ENCODE measurements at places on chromosomes 4 and X.
A peak's percentile ranks its signal among the peaks of the same experiment; 100 is the strongest.

DNA sequence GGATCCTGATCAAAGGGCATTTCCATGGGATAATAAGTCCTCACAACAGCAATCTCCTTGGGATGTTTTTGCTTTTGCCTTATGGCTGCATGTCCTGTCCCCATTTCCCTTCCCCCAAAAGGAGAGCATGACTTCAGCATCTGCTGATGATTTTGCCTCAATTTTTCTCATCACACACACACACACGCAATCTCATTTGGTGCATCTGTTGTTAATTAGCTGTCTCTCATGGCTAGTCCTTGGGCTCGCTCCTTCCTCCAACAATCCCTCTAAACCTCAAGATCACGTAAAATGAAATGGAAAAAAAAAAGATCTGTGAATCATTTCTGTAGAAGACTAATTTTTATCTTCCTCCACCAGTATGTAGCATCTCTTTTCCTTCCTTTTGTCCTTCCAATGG is 153.6 kb downstream of the RBMX2 start:
- DNase-seq = no peak

DNA sequence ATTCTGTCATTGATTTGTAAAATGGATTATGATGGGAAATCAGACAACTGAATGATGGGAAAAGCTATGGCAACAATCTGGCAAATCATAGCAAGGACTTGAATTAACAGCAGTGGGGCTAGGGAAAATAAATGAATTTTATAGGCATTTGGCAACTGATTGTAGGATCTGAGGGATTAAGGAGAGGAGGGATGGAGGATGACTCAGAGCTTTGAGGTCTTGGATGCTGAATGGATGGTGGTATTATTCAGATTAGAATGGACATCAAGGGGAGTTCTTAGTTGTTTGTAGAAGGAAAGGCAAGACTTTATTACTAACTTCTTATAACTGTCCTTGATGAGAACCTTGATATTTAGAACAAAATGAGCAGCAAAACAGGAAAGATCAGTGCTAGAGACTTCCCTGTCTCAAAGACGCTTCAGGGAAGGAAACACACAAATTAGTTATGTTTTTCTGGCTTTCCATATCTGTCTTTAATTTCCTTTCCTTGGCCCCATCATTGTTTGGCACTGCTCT is 51.4 kb upstream of the HHIP start:
- no peak for DNase-seq

DNA sequence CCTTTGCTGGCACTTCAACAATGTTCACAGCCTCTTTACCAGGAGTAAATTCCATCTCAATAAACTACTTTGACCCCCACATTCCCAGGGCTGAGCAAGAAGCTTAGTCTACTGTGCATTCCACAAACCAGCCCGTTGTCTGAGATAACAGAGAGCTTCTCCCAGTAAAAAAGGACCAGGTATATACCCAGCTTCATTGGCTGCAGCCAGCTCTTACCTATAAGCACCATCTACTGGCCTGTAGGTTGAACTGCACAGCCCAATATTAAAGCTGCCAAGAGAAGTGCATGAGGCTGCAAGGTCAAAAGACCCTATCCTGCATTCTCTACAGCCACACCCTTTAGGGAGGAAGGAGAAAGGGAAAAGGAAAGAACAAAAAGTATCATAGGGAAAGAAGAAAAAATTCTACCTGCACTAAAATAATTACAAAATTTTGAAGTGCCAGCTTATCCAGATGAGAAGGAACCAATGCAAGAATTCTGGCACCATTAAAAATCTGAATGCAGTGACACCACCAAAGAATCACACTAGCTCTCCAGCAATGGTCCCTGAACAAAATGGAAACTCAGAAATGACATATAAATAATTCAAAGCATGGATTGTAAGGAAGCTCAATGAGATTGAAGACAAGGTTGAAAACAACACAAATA is 45.7 kb upstream of the INTU start:
- DNase-seq = peak; percentile 55

DNA sequence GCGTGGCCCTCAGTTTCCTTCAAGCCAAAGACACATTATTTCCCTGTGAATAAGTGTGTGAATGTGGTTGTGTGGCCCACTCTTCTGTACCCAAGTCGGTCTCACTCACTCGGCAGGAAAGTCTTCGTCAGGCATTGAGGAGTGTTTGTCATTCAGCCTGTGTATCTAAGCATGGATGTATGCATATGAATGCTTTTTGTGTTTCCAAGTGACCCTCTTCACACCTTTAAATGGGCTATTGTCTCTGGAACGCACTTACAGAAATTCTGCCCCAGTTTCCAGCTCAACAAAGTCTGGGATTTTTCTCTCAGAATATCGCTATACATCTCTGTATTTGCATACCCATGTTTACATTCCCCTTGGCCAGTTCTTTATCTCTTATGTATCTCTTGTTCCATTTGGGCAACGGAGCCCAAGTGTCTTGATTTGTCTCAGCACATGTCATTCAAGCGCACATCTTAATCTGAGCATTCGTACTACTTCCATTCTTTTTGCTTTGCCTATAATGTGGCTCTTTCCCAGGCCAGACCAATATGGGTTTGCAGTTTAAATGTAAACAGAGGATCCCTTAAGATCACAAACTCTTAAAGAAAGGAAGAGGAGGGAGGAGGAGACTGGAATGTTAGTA is 4.8 kb downstream of the BCOR start:
- no peak for DNase-seq

- peak; percentile 86 for DNase-seq
Measured at GRCh38 chrX:48631376-48632090, 34.2 kb downstream of the WDR13 start.

DNA sequence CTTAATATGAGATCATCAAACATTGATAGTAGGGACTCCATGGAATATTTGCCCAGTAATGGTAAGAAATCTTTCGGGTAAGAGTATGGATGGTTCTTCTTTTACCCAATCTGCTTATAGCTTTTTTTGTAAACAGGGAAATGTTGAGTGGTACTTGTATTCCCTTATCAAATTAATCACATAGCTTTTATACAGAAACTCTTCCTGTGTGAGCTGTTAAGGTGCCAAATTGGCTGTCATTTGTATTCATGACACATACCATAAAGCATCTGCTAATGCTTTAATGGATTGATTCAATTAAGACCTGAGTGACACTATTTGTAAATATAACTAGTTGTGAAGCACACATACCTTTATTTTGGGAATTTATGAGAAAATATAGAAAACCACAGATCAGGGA is 34.2 kb downstream of the KLF3 start:
- no peak for DNase-seq

DNA sequence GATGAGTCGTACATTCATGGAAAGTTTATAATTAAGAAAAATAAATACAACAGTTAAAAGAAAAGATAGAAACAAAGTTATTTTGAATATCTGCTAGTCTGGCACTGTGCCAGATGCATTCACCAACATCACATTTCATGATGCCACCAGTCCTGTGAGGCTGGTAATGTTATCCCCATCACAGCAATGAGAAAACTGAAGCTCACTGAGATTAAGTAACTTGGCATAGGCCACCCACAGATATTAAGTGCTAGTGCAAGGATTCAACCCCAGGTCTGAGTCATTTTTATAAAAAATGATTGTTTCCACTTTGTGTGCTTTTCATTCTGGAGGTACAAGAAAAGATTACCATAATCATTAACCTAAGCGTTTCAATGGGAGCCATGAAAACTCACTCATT is 65.0 kb upstream of the IL15 start:
- DNase-seq = no peak

DNA sequence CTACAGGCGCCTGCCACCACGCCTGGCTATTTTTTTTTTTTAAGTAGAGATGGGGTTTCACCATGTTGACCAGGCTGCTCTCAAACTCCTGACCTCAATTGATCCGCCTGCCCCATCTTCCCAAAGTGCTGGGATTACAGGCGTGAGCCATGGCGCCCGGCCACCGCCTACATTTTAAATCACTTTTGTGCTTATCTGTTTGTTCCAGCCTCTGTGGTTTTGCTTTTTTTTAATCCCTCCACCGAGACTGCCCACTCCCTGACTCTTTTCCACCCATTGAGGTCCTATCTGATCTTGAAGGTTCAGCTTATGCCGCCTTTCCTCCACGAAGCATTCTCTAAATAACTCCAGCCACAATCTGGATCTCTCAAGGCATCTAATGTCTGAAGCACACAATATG is 73.5 kb downstream of the CHRDL1 start:
- no peak for DNase-seq

GRCh38 chr4:113673450-113673849 is 88.1 kb downstream of the CAMK2D start:
- DNase-seq = peak; percentile 49

DNA sequence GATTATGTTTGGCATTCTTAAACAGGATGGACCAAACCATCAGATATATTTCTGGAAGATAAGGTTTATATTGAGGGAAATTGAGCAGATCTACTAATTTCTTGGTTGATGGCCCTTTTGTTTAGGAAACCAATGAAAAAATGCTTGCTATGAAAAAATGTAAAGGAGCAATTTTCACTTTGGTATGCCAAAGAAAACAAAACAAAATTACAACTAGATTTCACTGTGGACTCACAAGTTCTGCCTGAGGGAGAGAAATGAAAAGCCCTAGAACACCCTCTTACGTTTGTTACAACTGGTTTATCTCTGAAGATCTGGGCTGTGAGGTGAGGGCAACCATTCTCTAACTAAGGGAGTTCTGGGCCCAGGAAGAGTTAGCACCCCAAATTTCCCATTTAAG is 122.5 kb upstream of the IL15 start:
- no peak for DNase-seq

DNA sequence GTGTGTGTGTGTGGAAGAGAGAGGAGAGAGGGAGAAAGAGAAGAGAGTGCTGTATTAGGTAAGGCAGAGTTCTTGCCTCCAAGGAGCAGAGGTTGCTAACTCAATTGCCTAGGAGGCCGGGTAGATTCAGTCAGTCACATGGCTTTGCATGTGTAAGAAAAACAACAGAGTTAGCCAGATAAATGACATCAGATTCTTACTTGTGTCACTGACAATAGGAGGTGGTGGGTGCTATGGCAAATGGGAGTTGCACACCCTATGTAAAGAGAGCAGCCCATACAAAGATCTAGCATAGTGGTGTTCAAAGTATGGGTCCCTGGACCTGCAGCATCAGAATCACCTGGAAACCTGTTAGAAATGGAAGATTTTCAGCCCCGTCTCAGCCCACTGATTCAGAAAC is 14.4 kb upstream of the PGRMC2 start:
- DNase-seq = no peak

GRCh38 chr4:8185930-8186329 is 13.2 kb upstream of the SH3TC1 start:
- no peak for DNase-seq

DNA sequence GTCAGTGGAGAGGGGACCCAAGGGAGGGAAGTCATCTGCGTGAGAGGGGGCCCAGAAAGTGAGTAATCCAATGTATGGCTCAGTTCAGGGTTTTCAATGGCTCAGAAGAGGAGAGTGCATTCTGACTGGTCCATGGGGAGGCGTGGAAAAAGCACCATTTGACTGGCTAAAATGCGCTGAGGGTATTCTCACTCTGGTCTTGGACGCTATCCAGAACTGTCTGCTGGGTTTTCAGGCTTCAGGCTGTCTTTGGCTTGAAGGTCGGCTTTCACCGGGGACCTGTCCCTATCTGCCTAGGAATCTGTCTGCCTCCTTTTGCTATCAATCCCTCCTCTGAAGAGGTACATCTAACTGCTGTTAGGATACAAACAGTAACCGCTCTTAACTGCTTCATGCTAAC is 26.4 kb downstream of the EPGN start:
- no peak for DNase-seq

- no peak for DNase-seq
Measured at GRCh38 chr4:77843628-77844027, 19.0 kb upstream of the MRPL1 start.

- no peak for DNase-seq
Measured at GRCh38 chrX:123237271-123237670, 53.2 kb downstream of the GRIA3 start.

GRCh38 chr4:138178566-138178965 is 63.6 kb downstream of the SLC7A11 start:
- no peak for DNase-seq

DNA sequence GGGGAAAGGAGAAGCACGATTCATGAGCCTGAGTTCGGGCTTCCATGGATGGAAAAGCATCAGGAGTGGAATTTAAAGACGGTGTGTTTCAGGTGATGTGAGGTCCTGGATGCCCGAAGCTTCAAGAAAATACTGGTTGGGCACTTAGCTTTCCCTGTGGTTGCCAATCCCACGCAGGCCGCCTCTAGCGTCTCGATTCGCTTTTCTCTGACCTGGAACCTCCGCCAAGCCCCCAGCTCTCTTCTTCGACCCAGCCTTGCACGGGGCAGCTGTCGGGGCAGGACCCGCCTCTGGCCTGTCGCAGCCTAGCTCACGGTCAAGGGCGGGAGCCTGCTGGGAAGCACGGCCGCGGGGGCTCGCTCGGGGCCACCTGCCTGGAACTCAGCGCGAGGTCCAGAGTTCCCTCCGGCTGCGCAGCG is 308 bp upstream of the TLR2 start:
- DNase-seq = no peak

GRCh38 chr4:82045267-82045666 is 328.5 kb downstream of the HNRNPD start:
- no peak for DNase-seq

DNA sequence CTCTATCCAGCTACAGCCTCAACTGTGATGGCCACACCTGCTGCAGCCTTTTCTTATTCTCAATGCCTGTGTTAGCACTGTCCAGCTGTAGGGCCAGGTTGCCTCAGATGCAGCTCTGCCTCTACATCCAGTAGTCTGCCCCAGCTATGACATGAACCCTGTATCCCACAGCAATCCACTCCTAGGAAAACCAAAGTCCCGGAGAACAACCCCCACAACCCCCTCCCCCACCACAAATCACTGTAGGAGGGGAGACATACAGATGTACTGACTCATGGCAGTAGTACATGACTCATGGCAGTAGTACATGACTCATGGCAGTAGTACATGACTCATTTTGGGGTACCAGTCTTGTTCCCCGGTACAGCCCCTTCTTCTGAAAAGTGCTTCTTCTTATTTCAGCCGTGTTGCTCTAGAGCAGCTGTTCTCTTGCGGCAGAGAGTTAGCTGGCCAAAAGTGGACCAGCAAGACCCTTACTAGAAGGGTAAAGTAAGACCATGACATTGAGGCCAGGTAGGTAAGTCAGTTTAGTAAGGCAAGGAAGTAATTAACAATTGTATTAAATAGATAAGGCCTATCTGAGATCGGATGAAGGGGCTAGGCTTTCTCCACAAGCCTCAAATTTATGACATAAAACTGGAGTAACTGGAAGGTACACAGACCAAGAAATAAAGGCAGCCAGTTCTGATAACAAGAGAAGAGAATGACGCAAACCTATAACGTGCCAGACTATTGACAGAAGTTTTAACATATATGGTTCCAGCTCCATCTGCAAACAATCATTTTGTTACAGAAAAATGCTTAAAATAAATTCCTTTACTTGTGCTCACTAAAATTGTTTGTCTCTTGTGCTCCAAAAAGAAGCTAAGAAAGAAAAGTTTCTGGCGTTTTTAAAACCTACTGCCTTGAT is 221.4 kb downstream of the TACR3 start:
- no peak for DNase-seq

- no peak for DNase-seq
Measured at GRCh38 chrX:47235691-47236103, 2.9 kb downstream of the USP11 start.

DNA sequence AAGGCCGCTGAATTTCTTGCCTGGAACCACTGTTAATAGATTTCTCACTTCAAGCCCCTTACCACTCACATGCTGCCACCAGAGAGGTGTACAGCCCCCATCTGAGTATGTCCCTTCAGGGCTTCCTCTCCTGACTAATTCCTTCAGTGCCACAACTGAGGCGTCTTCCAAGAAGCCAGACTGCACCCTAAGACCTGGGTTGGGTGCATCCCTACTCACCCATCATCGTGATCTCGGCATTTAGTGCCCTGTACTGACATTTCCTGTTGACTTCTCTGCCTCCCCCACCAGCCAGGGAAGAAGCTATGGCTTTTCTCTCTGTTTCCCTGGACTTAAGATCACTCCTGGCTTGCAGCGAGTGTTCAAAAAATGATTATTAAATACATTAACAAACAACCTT is 40.4 kb upstream of the MAP3K15 start:
- no peak for DNase-seq
